T-cell (primary cell): ENCODE measurements at places on chromosomes 6 and 20.

DNA sequence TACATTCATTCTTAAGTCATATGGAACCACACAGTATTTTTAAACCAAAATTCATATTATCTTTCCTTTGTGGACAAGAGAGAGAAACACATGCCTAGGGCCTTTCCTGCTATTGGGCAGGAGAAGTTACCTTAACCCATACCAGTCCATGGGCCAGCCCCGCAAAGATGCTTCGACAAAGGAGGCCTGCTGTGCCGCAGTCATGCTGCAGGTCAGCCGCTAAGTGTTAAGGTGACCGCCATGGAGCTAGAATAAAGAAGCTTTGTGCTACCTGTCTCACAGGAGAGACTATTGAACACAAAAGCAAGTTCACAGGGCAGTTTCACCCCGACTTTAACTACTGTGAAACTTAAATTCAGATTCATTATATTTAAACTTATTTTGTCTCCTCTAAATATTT lies 62.3 kb upstream of the TMEM181 start:
- no peak for DNase-seq
- H3K36me3 ChIP-seq, result peaks cover 44% of the 10 kb centered on the region
- H3K27me3 ChIP-seq, result no peaks in the 10 kb centered on the region

- no peaks in the 10 kb centered on the region for H3K27me3 ChIP-seq
- H3K4me3 ChIP-seq, result no peak overlapping the region
- H3K36me3 ChIP-seq, result no peaks in the 10 kb centered on the region
- no peaks in the 10 kb centered on the region for H3K4me1 ChIP-seq
These were observed 253.0 kb downstream of the TRDN start for GRCh38 chr6:123383718-123384117.

DNA sequence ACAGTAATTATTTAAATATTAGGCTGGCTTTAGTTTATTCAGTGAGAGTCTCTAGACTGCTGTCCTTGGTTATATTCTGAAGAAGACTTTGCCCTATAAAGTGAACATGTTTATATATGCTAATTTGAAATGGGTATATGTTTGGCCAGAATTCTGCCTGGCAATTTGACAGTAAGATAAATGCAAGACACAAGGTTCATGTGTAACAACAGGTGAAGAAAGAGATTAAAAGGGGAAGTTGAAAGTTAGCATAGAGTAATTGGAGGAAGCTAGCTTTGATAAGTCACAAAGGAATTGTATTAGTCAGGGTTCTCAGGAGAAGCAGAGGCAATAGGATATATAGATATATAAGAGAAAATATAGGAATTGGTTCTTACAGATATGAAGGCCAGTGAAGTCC lies 191.4 kb downstream of the CENPW start:
- no peak overlapping the region for H3K27ac ChIP-seq
- H3K4me3 ChIP-seq, result no peak overlapping the region
- H3K4me1 ChIP-seq, result no peaks in the 10 kb centered on the region
- H3K27me3 ChIP-seq, result no peaks in the 10 kb centered on the region

- H3K4me1 ChIP-seq, result no peaks in the 10 kb centered on the region
- no peaks in the 10 kb centered on the region for H3K27me3 ChIP-seq
- no peaks in the 10 kb centered on the region for H3K36me3 ChIP-seq
- no peak overlapping the region for H3K27ac ChIP-seq
- DNase-seq, result no peak
- H3K4me3 ChIP-seq, result no peak overlapping the region
These were observed 23.8 kb downstream of the PHACTR3 start for GRCh38 chr20:59628171-59628570.

DNA sequence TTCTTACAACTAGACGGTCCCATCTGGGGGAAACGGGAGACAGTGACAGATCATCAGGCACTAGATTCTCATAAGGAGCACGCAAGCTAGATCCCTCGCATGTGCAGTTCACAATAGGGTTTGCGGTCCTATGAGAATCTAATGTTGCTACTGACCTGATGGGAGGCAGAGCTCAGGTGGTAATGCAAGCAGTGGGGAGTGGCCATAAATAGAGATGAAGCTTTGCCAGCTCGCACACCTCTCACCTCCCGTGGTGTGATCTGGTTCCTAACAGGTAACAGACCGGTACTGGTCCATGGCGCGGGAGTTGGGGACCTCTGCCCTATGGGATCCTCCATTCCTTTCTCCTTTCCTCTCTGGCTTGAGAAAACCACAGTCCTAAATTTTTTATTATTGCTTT lies 63.8 kb downstream of the TPD52L1 start:
- no peaks in the 10 kb centered on the region for H3K4me1 ChIP-seq
- no peaks in the 10 kb centered on the region for H3K27me3 ChIP-seq
- H3K27ac ChIP-seq, result no peak overlapping the region
- H3K4me3 ChIP-seq, result no peak overlapping the region

DNA sequence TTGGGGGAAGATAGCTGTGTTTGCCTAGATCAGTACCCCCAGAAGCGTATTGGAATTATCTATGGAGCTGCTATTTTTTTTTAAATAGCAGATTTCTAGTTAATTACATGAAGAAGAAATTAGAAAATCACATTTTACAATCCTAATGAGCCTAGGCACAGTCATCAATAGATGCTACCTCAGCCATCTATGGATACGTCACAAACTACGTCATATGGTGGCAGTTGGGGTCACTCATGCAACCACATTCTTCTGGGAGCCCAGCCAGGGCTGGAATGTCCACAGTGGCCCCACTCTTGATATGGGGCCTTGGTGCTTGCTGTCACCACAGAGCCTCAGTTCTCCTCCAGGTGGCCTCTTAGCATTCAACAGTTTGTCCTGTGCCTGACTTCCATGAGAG lies 63.0 kb downstream of the SNRNP48 start:
- no peaks in the 10 kb centered on the region for H3K36me3 ChIP-seq
- no peak overlapping the region for H3K4me3 ChIP-seq
- no peaks in the 10 kb centered on the region for H3K27me3 ChIP-seq
- H3K27ac ChIP-seq, result no peak overlapping the region

DNA sequence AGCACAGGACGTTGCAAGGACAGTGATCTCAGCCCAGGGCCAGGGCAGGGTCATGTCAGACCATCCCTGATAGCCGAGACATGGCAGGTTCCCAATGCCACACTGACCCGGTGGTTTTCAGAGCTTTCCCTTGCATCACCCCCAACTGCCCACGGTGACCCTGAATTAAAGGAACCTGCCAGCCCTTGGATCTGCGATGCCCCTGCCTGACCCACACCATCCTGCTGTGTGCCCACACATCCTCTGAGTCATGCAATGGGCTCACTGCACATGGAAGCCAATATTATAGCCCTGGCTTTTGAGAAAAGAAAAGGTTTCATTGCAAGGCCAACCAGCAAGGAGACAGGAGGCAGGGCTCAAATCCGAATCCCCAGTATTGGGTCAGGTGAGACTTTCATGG lies 132.6 kb upstream of the CST7 start:
- H3K27ac ChIP-seq, result no peak overlapping the region
- no peaks in the 10 kb centered on the region for H3K36me3 ChIP-seq
- H3K27me3 ChIP-seq, result peaks cover 11% of the 10 kb centered on the region
- H3K4me3 ChIP-seq, result no peak overlapping the region
- DNase-seq, result no peak
- no peaks in the 10 kb centered on the region for H3K4me1 ChIP-seq

DNA sequence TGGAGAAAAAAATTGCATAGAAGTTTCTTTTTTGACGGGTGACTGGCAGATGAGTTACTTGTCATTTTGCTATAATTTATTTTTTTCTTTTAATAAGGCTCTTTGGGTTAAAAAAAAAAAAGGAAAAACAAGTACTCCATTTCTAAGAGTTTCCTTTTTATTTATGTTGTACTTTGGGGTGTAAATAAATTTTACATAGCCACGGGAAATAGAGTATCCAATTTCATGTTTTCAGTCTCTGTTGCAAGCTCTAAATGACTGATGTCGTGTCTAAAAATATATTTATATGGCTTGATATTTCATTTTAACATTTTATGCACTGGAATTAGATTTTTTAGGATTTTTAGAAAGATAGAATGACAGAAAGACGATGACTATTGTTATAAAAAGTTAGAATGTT lies 3.4 kb downstream of the EYA4 start:
- DNase-seq, result no peak
- H3K27me3 ChIP-seq, result peaks cover 31% of the 10 kb centered on the region
- H3K4me3 ChIP-seq, result no peak overlapping the region
- H3K36me3 ChIP-seq, result no peaks in the 10 kb centered on the region
- H3K27ac ChIP-seq, result no peak overlapping the region
- no peaks in the 10 kb centered on the region for H3K4me1 ChIP-seq

GRCh38 chr20:43022568-43022967 lies 167.1 kb downstream of the PTPRT start:
- H3K4me3 ChIP-seq, result no peak overlapping the region
- H3K27ac ChIP-seq, result no peak overlapping the region
- no peaks in the 10 kb centered on the region for H3K27me3 ChIP-seq
- H3K4me1 ChIP-seq, result no peaks in the 10 kb centered on the region

GRCh38 chr20:25288291-25289181 lies 40.7 kb downstream of the PYGB start:
- H3K36me3 ChIP-seq, result peaks cover 19% of the 10 kb centered on the region
- H3K4me3 ChIP-seq, result no peak overlapping the region
- H3K27ac ChIP-seq, result no peak overlapping the region
- no peaks in the 10 kb centered on the region for H3K4me1 ChIP-seq

DNA sequence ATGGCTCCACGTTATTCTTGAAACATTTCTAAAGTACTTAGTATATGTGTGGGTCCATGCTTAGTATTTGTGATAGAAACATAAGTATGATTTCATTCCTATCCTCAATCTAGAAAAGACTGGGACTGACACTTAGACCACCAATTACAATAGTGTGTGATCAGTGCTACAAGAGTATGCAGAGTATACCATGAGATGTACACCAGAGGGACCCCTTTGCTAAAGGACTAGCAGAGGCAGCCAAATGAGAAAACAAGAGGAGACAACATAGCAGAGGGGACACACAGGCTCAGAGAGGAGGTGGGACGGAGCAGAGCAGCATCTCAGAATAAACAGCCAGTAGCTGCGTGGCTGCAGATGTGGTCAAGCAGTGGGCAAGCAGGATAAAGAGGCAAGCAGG lies 21.0 kb downstream of the RMND1 start:
- H3K36me3 ChIP-seq, result peaks cover 34% of the 10 kb centered on the region
- H3K27ac ChIP-seq, result no peak overlapping the region
- H3K4me3 ChIP-seq, result no peak overlapping the region
- H3K4me1 ChIP-seq, result no peaks in the 10 kb centered on the region

- H3K4me3 ChIP-seq, result no peak overlapping the region
- H3K27me3 ChIP-seq, result no peaks in the 10 kb centered on the region
- H3K27ac ChIP-seq, result no peak overlapping the region
- H3K36me3 ChIP-seq, result no peaks in the 10 kb centered on the region
- DNase-seq, result no peak
These were observed 32.4 kb upstream of the LTV1 start for GRCh38 chr6:143810745-143811144.

- no peaks in the 10 kb centered on the region for H3K36me3 ChIP-seq
- H3K27ac ChIP-seq, result no peak overlapping the region
- H3K27me3 ChIP-seq, result peaks cover 10% of the 10 kb centered on the region
- no peak for DNase-seq
These were observed 191.4 kb downstream of the THBS2 start for GRCh38 chr6:169062272-169062671.

GRCh38 chr20:41507436-41507835 lies 110.7 kb downstream of the CHD6 start:
- no peak for DNase-seq
- no peak overlapping the region for H3K4me3 ChIP-seq
- no peaks in the 10 kb centered on the region for H3K4me1 ChIP-seq
- peaks cover 45% of the 10 kb centered on the region for H3K36me3 ChIP-seq
- no peaks in the 10 kb centered on the region for H3K27me3 ChIP-seq
- no peak overlapping the region for H3K27ac ChIP-seq

GRCh38 chr6:70667256-70667710 lies 400 bp upstream of the SMAP1 start:
- DNase-seq, result no peak
- H3K36me3 ChIP-seq, result no peaks in the 10 kb centered on the region
- H3K4me3 ChIP-seq, result peak overlapping the region; percentile 89
- peak overlapping the region; percentile 79 for H3K27ac ChIP-seq

GRCh38 chr6:53679446-53679933 lies 13.9 kb upstream of the KLHL31 start:
- DNase-seq, result no peak
- H3K27ac ChIP-seq, result no peak overlapping the region
- H3K4me1 ChIP-seq, result no peaks in the 10 kb centered on the region

GRCh38 chr20:57601211-57601570 lies 19.0 kb downstream of the ZBP1 start:
- peaks cover 35% of the 10 kb centered on the region for H3K4me1 ChIP-seq
- H3K4me3 ChIP-seq, result no peak overlapping the region
- no peaks in the 10 kb centered on the region for H3K36me3 ChIP-seq
- H3K27ac ChIP-seq, result no peak overlapping the region

- no peaks in the 10 kb centered on the region for H3K36me3 ChIP-seq
- no peaks in the 10 kb centered on the region for H3K27me3 ChIP-seq
- no peak overlapping the region for H3K4me3 ChIP-seq
- no peak overlapping the region for H3K27ac ChIP-seq
These were observed 13.3 kb downstream of the GRM4 start for GRCh38 chr6:34132486-34133185.

GRCh38 chr6:85417336-85417735 lies 32.5 kb upstream of the NT5E start:
- DNase-seq, result no peak
- no peaks in the 10 kb centered on the region for H3K27me3 ChIP-seq
- no peaks in the 10 kb centered on the region for H3K36me3 ChIP-seq
- H3K4me1 ChIP-seq, result peaks cover 3% of the 10 kb centered on the region

DNA sequence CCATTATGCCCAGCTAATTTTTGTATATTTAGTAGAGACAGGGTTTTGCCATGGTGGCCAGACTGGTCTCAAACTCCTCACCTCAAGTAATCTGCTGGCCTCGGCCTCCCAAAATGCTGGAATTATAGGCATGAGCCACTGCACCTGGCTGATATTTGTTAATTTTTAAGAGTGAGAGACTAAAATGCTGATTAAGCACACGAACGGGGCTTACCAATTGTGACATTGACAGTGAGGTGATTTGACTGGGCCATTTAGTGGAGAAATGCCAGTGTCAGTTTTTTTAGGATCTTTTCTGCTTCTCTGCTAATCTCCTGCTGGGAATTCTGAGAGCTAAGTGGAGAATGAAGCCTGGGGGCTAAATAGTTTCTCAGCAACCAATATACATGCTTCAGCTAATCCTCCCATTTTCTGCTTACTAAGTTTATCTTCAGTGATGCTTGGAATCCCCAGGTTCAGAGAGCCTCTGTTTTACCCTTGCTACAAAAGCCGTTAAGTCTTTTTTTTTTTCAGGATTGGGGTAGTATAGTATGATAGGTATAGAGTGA lies 9.8 kb upstream of the DEFB123 start:
- H3K36me3 ChIP-seq, result no peaks in the 10 kb centered on the region
- peaks cover 4% of the 10 kb centered on the region for H3K27me3 ChIP-seq
- no peaks in the 10 kb centered on the region for H3K4me1 ChIP-seq
- DNase-seq, result no peak
- no peak overlapping the region for H3K4me3 ChIP-seq
- H3K27ac ChIP-seq, result no peak overlapping the region

GRCh38 chr20:62449951-62450691 lies 22.8 kb upstream of the RBBP8NL start:
- H3K27me3 ChIP-seq, result no peaks in the 10 kb centered on the region
- no peaks in the 10 kb centered on the region for H3K4me1 ChIP-seq
- no peaks in the 10 kb centered on the region for H3K36me3 ChIP-seq
- H3K27ac ChIP-seq, result no peak overlapping the region
- H3K4me3 ChIP-seq, result no peak overlapping the region
